ENCODE measurements at places on chromosomes 5 and 9.

DNA sequence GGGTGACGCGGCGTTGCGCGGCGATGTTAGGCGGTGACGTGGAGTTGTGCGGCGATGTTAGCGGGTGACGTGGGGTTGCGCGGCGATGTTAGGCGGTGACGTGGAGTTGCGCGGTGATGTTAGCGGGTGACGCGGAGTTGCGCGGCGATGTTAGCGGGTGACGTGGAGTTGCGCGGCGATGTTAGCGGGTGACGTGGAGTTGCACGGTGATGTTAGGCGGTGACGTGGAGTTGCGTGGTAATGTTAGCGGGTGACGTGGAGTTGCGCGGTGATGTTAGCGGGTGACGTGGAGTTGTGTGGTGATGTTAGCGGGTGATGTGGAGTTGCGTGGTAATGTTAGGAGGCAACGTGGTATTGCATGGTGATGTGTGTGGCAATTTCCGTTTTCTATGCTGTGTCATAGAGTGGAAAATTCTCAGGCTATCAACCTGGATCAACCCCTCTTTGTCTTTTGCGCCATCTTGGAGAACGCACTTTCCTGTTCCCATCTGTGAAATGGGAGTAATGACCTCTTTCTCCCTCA is 76.0 kb downstream of the ANKRD33B start:
- no peak for DNase-seq

GRCh38 chr5:169938439-169938838 is 41.9 kb downstream of the INSYN2B start:
- no peak for DNase-seq

GRCh38 chr5:174849426-174849825 is 125.0 kb downstream of the MSX2 start:
- no peak for DNase-seq

DNA sequence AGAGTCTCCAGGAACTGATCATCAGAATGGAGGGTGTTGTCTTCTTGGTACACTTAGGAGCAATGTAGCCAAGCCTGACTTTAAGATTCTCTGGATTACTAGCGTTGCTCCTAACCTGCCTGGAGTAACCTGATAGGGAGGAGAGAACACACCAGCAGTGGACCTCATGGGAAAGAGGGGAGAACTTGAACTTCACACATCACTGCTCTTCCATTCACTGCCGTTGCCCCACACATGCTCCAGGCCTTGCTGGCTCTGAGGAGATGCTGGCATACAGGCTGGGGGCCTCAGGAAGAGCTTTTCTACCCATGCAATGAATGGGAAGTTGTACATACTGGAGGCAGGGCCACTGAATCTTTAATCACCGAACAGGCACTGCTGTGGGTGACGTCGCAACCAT is 60.3 kb upstream of the ADAMTS16 start:
- DNase-seq = no peak

GRCh38 chr5:151115272-151115905 is 34.6 kb upstream of the TNIP1 start:
- DNase-seq = no peak

DNA sequence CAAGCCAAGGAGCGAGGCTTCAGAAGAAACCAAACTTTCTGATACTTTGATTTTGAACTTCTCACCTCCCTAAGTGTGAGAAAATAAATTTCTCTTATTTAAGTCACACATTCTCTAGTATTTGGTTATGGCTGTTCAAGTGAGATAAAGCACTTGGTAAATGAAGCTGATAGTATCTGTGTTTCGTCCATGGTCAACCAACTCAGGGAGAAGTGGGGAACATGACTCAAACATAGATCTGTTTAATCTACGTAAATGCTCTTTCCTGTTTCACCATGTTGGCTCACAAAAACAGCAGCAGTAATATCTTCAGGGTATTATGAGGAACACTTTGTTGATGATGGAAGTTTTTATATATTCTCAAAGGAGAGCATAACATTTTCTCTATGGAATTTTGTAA is 2167.2 kb upstream of the C9orf72 start:
- no peak for DNase-seq

All from left renal cortex interstitium (tissue), 4 donors.